ENCODE measurements at places on chromosomes 3 and 15. TPM values are rescaled to one million over a fixed set of nuclear protein-coding genes. Genes with fewer than 3 reads are reported as not detected.

GRCh38 chr3:84126160-84126559 lies 832.6 kb upstream of the CADM2 start:
- no peaks in the 10 kb centered on the region for H3K4me1 ChIP-seq
- no peak overlapping the region for H3K27ac ChIP-seq
- no peaks in the 10 kb centered on the region for H3K36me3 ChIP-seq
- H3K27me3 ChIP-seq, result no peaks in the 10 kb centered on the region

- no peaks in the 10 kb centered on the region for H3K36me3 ChIP-seq
- peaks cover 27% of the 10 kb centered on the region for H3K4me1 ChIP-seq
- H3K4me3 ChIP-seq, result no peak overlapping the region
- peak; percentile 69 for DNase-seq
- no peaks in the 10 kb centered on the region for H3K27me3 ChIP-seq
- no peak overlapping the region for H3K27ac ChIP-seq
Observed at GRCh38 chr3:99686955-99687612, 48.7 kb downstream of the COL8A1 start.

DNA sequence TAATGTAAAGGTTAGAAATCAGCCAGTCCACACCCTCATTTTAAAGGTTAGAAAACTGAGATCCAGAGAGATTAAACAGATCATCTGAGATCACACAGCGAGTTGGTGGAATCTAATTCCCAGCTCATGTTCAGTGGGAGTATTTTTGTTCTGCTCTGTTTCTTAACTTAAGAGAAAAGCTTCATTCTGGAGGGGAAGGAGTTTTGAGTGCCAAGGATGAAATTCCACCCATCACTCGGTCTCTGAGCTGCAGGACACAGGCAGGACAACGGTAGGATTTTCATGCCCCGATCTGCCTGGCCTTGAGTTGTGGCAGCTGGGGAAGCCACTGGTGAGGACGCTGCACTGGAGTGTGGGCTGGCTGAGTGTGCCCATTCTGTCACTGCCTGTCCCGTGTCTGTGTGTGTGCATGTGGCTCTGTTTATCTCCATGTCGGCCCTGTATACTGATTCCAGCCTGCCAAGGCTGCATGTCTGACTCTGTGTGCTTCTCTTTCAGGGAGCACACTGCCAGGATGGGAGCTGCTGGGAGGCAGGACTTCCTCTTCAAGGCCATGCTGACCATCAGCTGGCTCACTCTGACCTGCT lies 94.3 kb downstream of the CEMIP start:
- no peak overlapping the region for H3K4me3 ChIP-seq
- H3K4me1 ChIP-seq, result no peaks in the 10 kb centered on the region
- DNase-seq, result no peak
- H3K27me3 ChIP-seq, result no peaks in the 10 kb centered on the region
- no peak overlapping the region for H3K27ac ChIP-seq

DNA sequence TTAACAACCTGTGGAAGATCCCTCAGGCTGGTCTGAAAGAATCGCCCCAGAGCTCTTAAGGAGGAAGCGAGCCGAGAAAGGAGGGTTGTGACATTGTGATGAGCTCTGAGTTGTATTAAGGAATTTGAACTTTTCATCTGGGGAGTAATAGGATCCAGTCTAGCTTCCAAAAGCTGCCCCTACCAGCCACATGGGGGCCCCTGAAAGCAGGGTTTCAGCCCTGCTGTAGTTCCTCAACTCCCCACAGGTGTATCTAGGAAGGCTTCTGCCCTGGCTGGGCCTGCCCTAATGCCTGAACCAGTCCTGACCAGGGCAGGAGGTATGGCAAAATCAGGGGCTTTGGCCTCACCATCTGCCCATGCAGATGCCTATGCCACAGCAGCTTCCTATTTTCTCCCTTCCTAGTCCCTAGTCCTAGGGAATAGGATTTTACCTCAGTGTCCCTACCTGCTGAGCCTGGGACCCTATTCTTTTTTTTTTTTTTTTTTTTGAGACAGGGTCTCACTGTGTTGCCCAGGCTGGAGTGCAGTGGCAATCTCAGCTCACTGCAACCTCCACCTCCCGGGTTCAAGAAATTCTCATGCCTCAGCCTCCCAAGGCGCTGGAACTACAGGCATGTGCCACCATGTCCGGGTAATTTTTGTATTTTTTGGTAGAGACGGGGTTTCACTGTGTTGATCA lies 5.0 kb upstream of the AP3S2 start:
- peaks cover 18% of the 10 kb centered on the region for H3K36me3 ChIP-seq
- no peaks in the 10 kb centered on the region for H3K4me1 ChIP-seq
- H3K27ac ChIP-seq, result no peak overlapping the region
- H3K4me3 ChIP-seq, result no peak overlapping the region

- DNase-seq, result peak; percentile 62
- no peaks in the 10 kb centered on the region for H3K27me3 ChIP-seq
- H3K36me3 ChIP-seq, result no peaks in the 10 kb centered on the region
Observed at GRCh38 chr15:90862964-90863778, 5.2 kb upstream of the FURIN start.

- no peak overlapping the region for H3K4me3 ChIP-seq
- H3K4me1 ChIP-seq, result peaks cover 7% of the 10 kb centered on the region
- no peak for DNase-seq
- no peak overlapping the region for H3K27ac ChIP-seq
- H3K36me3 ChIP-seq, result no peaks in the 10 kb centered on the region
- H3K27me3 ChIP-seq, result no peaks in the 10 kb centered on the region
Observed at GRCh38 chr15:64912379-64913325, 950 bp downstream of the ANKDD1A start.

DNA sequence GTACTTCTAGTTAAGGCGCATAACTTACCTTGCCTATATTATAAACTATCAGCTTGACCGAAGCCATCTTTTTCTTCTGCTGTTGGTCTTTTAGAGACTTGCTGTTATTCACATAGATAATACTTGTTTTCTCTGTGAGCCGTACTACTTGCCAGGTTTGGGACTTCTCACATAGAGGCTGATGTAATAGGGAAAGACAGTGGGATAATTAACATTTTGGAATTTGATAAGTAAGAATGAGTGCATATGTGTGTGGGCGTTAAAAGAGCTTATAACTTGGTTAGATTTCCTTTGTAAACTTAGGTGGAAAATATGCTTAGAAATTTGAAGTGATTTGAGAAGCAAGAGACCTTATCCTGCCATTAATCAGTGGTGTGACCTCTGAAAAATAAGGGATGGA lies 47.8 kb downstream of the FNDC3B start:
- no peak for DNase-seq
- no peaks in the 10 kb centered on the region for H3K27me3 ChIP-seq
- peaks cover 18% of the 10 kb centered on the region for H3K4me1 ChIP-seq
- no peaks in the 10 kb centered on the region for H3K36me3 ChIP-seq
- no peak overlapping the region for H3K27ac ChIP-seq
- H3K4me3 ChIP-seq, result no peak overlapping the region

RBM15B gene
- 50.0 TPM for total RNA-seq

SMCO1 gene
- not detected for total RNA-seq

Data from thyroid gland (tissue), 4 donors.